ENCODE measurements at places on chromosomes 4 and X.

DNA sequence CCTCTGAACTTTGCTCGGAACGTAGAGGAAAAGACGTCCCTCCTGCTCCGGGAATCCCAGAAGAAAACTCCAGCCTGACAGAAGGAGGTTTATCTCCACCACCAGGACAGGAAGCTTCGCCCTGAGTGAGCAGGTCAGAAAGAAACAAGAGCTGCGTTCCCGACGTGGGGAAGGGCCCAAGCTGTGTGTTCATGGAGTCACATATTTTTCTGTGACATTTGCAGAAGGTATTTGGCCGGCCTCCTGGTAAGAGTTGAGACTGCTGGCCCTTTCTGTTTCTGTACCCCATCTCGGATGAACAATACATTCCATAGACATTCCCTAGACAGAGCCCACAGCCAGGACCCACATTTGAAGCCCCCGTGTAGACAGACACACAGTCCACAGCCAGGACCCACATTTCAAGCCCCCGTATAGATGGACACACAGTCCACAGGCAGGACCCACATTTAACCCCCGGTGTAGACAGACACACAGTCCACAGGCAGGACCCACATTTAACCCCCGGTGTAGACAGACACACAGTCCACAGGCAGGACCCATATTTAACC, 230.8 kb downstream of the SHOX start:
- no peak for DNase-seq

DNA sequence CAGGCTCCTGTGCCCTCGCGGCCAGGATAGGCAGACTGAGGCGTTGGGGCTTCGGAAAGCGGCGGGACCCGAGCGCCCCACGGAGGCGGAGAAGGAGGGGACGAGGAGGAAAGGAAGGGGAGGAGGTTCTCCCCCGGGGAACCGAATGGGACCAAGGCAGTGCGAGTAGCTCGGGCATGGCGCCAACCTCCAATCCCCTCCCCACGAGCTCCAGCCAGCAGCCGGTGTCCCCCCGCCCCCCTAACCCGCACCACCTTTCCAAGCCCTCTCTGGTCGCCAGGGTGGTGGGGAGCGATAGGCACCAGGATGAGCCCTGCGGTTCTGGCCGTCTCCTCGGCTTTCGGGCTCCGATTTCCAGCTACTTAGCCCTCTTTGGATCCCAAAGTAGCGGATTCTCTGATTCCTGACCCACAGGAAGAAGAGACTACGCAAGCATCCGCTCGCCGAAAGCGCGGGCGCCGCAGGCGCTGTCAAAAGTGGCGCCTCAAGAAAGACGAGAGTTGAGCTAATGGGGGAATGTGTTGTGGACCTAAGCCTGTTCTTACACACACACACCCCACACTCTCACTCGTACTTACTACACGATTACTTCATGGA, 15.2 kb upstream of the ZIC3 start:
- DNase-seq = no peak

- DNase-seq = no peak
Measured at GRCh38 chrX:121863976-121864375, 816.6 kb downstream of the GLUD2 start.

- no peak for DNase-seq
Measured at GRCh38 chrX:57918750-57919436, 8.6 kb upstream of the ZXDA start.

DNA sequence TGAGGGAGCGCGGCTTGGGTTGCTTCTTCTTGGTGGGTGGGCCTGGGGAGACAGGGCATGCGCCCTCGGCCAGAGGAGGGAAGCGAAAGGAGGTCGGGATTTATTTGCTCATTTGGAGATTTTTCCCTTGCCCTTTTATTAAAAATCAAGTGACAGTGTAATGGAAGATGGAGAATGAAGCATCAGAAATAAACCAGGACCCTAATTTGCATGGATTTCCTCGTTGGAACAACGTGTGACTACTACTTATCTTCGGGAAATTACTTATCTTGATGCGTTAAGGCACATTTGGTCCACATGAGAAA, 709 bp upstream of the CLOCK start:
- no peak for DNase-seq

DNA sequence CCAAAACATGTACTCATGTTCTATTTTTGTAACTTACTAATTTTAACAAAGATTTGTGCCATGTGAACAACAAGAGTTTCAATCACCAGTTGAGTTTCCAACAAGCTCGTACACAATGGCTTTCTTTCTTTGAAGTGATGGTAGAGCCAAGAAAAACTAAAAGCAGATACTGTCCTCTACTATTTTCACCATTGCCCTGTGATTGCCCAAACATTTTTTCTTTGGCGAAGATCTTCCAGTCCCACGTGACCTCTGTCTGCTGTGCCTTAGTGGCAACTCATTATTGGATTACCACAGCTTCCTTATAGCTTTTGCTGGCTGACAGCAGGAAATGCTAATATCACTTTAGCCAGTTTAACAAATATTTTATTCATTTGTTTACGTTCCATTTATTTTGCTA, 1147.1 kb downstream of the STIM2 start:
- DNase-seq = no peak

DNA sequence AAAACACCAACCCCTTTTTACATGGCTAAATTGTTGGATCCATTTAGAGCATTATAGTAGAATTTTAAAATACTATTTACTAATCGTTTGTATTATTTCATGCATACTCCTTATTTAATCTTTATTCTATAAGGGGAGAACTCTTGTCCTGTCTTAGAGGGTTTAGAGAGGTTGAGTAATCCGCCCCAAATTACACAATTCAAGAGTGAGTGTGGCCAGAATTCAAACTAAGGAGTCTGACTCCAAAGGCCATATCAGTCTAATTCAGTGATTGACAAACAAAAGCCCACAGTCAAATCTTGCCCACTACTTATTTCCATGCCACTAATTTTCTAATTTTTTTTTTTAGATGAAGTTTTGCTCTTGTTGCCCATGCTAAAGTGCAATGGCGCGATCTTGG, 33.7 kb upstream of the NEIL3 start:
- DNase-seq = no peak

- DNase-seq = peak; percentile 58
Measured at GRCh38 chrX:71181558-71181909, 36.9 kb downstream of the NLGN3 start.

DNA sequence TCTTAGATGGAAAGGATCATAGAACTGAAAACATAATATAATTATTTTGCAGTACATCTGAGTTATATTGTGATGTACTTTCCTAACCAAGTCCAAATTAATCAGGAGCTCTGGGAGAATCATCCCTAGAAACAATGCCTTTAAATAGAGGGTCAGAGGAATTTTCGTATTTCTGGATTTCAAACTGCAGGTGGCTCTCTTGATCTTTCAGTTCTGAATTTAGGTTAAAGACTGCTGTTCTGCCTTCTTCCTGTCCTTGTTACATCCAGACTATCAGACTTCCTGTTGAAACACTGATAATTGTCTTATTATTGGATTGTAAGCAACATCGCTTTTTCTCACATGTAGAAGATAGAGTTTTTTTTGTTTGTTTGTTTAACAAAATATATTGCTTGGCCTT, 142.7 kb downstream of the RPA4 start:
- no peak for DNase-seq
